ENCODE measurements at places on chromosomes 1 and 21.

DNA sequence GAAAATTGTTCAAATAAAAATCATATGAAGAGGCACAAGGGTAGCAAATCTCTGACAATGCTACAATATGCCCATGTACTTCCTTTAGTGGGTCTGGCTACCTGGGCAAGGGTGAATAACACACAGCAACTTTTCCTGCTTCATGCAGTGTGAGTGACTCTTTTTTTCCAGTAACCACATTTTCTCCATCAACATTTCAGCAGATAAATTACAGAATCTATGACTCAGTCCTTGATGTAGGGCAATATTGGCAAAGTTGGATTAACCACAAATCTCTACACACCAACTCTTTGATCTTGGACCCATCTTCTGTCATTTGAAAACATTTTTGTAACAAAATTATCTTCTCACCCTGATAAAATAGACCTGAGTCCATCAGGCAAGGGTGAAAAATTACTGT lies 31.7 kb downstream of the ERICH3 start:
- DNase-seq = no peak

DNA sequence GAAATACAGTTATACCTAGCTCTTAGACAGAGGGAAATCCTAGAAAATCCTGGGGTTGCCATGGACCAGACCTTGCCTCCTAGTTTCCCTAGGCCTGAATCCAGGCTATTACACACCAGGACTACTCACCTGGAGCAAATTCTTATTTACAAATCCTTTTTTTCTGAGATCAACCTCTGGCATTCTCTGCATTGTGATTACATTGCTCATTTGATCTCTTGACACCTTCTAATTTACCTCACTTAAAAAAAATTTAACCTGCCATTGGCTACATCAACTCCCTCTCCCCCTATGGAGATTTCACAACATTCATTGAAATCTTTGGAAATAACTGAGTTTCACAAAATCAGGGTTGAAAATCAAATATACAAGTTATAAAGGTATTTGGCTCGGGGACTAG lies 2.9 kb upstream of the C1orf105 start:
- DNase-seq = no peak

- DNase-seq = peak; percentile 6
Measured at GRCh38 chr1:244548558-244549115, 87.6 kb downstream of the CATSPERE start.

GRCh38 chr1:24266998-24267397 lies 52.2 kb upstream of the GRHL3 start:
- DNase-seq = no peak

DNA sequence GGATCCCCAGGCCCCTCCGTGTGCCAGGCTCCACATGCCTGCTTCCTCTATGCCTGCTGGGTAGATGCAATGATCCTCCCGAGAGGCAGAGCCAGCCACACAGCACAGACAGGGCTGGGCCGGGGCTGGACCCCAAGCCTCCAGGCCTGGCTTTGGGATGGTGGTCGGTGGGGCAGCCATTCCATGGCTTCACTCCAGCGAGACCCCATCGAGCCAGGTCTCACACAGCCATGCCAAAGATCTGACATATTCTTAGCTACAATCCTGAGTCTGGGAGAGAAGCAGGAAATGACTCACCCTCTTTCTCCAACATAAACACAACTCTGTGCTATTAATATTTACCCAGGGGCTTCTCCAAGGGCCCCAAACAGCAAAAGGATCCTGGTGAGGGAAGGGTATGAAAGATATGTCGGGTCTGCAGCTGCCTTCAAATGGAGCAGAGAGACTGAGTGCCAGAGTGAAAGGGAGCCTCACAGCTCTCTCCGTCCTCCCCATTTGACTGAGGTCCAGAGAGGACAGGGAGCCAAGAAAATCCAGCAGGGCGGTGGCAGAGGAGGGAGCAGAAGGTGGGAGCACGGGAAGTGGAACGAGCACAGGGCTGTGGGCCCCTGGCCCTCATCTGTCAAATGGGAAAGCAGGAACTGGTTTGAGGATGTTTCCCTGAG lies 639.5 kb downstream of the MATN1 start:
- no peak for DNase-seq

DNA sequence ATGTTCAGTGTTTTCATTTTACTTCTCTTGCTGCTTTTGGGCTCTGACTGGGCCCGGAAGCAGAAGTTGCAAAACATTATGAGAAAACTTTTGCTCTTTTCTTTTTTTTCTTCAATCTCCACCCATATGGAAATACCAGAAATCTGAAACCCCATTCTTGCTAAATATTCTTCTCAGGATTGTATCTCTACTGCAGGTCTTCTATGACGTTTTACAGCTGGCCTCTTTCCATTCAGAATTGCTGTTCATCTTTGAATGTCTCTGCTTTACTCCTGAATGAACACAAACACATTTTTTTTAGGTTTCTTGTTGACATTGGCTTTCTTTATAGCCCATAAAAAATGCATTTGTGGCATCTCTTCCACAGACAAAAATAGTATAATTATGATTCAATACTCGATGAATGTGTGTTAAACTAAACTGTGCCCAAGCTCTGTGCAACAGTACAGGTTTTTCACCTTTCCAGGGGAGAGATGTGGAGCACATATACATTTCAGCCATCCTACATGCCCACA lies 18.8 kb downstream of the PTPRC start:
- DNase-seq = no peak

DNA sequence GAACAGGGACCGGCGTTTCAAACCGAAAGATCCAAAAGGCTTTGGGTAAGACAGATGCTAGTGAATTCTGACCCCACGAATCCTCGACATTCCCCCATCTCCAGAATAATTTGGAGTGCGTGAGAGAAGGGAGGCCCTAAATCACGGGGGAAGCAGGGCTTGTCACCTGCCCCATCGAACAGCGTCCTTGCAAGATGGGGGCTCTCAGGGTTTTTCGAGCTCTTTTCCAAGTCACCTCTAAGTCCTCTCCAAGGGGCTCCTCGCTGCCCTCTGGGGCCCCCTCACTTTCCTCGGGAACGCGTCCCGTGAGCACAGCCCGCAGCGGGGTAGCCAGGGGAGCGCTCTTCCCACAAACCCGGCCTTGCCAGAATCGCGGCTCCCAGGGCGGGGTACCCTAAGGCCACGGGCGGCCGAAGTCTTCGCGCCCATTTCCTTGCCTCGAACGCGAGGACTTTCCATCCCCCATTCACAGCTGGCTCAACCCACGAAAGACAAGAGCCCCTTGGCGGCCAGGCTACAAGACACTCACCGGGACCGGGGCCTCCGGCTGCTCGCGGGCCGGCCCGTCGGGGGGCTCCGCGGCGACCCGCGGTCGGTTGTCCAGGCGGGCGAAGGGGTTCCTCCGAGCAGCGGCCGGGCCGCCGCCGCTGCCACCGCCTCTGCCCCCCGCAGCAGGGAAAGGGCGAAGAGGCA lies 546 bp downstream of the DONSON start:
- peak; percentile 48 for DNase-seq

DNA sequence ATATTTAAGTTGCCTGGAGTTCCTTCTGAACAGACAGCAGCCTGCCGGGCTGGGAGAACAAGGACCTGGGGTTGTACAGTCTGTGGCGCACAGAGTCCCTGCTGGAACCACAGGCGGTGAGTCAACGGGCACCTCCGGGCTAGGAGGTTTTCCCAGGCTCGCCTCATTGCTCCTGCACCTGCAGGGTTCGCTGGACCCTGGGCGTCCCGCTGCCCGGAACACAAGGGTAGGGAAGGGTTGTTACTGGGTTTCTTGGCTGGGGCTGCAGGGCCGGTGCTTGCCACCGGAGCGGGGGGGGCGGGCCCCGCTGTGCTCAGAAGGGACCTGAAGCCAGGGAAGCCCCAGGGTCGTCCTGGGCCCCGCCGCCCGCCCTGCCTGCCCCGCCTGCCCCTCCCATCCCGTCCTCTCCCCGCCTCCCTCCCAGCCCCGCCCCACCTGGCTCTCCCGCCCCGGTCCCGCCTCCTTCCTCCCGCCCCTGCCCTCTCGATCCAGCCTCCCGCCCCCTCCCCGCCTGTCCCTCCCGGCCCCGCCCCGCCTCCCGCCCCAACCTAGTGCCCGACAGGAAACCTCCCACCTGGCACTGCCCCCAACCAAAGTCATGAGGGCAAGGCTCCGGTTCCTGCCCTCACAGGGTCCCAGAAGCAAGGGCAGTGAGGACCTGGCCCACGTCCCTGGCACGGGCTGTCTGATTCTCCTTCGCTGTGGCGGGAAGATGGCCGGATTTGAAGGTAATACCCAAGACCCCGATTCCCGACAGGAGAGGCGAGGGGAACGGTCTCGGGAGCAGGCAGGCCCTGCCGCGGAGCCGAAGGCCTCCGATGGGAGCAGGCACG lies 6.8 kb downstream of the JMJD4 start:
- peak; percentile 71 for DNase-seq

DNA sequence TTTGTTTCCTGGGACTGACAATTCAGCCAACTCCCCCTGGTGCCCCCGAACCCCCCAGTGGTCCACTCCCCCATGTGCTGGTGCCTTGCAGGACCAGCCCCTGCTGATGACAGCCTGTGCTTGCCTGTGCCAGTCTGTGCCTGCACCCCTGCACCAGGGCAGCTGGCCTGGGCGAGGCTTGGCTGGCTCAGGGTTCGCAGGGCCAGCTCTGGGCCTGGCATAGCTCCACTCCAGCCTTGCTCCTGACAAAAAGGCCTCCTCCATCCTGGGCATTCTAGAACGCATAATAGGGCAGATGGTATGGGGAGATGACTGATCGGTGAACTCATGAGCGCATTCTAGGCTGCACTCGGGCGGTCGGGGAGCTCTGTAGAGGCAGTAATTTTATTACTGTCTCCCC lies 5.4 kb downstream of the CNTN2 start:
- DNase-seq = peak; percentile 19

- no peak for DNase-seq
Measured at GRCh38 chr1:22347854-22348760, 103.5 kb upstream of the ZBTB40 start.

DNA sequence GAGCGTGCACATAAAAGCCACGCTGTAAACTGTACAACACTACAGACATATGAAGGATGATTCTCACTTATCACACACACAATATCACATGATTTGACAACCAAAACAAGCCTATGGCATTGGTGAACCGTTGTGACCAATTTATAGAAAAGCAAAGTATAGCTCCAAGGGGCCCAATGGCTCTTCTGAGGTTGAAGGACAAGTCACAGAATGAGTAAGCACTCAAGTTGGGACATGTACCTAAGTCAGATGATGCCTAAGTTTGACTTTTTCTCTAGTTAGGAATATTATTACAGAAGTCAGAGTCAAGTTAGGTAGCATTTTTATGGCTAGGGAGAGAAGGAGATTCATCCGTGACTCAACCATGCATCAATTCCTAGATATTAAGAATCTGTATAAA lies 45.7 kb downstream of the PLPP3 start:
- DNase-seq = no peak

GRCh38 chr1:119492763-119493162 lies 14.2 kb upstream of the HSD3B1 start:
- DNase-seq = no peak

- DNase-seq = no peak
Measured at GRCh38 chr1:160090760-160091159, 7.7 kb downstream of the IGSF8 start.

DNA sequence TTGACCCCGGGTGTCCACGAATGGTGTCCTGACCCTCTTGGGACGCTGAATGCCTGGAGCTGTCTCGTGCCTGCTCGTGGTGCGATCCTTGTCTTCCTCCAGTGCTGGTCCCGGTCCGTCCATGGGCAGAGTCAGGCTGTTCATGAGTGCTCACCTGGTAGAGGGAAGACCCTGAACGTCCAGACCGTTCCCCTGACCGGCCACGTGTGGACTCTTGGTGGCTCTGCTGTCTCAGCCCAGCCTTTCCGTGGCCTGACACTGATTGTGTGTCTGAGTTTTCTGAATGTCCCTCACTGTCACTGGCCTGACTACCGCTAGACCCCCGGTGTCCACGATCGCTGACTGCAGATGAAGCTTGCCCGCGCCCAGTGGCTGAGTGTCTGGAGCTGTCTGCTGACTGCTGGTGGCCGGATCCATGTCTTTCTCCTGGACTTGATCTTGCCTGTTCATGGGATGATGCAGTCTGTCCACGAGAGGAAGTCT lies 11.7 kb downstream of the FLG start:
- DNase-seq = no peak

- no peak for DNase-seq
Measured at GRCh38 chr1:110897681-110898080, 24.7 kb downstream of the CD53 start.

GRCh38 chr1:99644279-99645004 lies 1.5 kb upstream of the PALMD start:
- DNase-seq = no peak

GRCh38 chr21:46564391-46564790 lies 40.5 kb downstream of the S100B start:
- DNase-seq = peak; percentile 97

- no peak for DNase-seq
Measured at GRCh38 chr1:185654199-185654951, 79.8 kb upstream of the HMCN1 start.

DNA sequence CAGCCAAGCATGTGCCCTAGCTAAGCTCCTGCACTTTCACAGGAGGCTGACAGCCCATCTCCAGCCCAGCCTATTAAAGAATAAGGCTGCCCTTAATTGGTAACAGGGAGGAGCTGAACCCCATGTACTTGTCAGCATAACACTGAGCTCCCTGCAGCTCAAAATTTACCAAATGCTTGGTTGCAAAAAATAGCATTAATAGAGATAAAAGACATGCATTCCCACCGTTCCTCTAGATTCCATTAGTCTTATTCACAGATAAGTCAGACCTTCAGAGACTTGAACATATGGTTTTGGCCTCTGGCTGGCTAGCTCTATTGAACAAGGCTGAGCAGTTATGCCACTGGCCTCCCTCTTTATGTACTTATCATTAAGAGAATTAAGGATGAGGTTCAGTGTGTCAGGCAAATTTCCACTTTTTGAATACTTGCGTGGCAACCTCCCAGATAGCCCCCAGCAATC lies 29.2 kb downstream of the OLFML3 start:
- no peak for DNase-seq

GRCh38 chr1:62439652-62440371 lies 3.0 kb downstream of the USP1 start:
- DNase-seq = no peak

- DNase-seq = no peak
Measured at GRCh38 chr21:45869121-45870007, 112.2 kb upstream of the COL6A1 start.

DNA sequence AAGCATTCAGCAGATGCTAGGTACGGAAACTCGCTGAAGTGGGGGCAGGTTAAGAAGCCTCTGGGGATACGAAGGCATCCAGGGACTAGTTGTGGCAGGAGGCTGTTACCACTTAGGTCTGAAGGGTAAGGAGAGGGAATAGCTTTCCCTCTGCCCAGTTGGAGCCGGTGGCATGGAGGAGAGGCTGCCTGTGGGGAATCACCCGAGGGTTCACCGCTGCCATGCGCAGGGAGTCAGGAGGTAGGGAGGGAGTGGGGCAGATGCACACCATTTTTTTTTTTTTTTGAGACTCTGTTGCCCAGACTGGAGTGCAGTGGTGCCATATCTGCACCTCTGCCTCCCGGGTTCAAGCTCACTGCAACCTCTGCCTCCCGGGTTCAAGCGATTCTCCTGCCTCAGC lies 6.1 kb downstream of the PCSK9 start:
- peak; percentile 74 for DNase-seq

GRCh38 chr1:206514813-206515387 lies 7.6 kb downstream of the RASSF5 start:
- DNase-seq = peak; percentile 30

GRCh38 chr1:235657747-235658526 lies 8.4 kb upstream of the GNG4 start:
- DNase-seq = no peak

Data from NCI-H2171 treated with DMSO at 0.1 percent for 48 hours (cell line).